ENCODE measurements at places on chromosomes 12 and 14.

DNA sequence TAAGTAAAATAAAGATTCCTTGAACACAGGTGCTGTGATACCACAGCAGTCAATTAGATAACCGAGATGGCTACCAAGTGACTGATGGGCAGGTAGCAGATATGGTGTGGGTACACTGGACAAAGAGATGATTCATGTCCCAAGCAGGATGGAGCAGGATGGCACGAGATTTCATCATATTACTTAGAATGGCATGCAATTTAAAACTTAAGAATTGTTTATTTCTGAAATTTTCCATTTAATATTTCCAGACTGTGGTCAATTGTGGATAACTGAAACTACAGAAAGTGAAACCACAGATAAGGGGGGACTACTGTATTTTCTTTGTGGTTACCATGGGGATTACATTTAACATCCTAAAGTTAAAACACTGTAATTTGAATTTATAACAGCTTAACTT is 7.5 kb upstream of the ZFP36L1 start:
- DNase-seq: no peak

DNA sequence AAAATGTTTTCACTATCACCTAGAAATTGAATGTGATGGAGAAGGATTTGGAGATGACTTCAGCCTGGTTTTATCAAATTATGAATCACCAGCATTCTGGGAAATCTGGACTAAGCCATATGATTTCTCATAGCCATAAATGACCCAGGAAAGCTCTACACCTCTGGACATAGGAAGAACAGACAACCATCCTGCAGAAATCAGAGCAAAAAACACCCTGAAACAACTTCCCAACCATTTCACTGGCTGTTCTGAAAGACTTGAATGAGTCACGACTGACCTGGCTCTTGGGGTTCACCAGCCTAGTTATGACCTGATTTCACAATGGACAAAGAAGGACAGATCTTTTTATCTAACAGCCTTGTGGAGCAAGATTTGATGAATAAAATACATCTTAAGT is 123.8 kb downstream of the KCNH5 start:
- no peak for DNase-seq

- no peak for DNase-seq
Measured at GRCh38 chr12:114672817-114673168, 11.2 kb downstream of the TBX3 start.

- no peak for DNase-seq
Measured at GRCh38 chr12:77471801-77472200, 358.9 kb upstream of the NAV3 start.

- no peak for DNase-seq
Measured at GRCh38 chr12:55723516-55724225, 3.5 kb downstream of the RDH5 start.

GRCh38 chr14:70254476-70254961 is 65.8 kb upstream of the SLC8A3 start:
- no peak for DNase-seq

DNA sequence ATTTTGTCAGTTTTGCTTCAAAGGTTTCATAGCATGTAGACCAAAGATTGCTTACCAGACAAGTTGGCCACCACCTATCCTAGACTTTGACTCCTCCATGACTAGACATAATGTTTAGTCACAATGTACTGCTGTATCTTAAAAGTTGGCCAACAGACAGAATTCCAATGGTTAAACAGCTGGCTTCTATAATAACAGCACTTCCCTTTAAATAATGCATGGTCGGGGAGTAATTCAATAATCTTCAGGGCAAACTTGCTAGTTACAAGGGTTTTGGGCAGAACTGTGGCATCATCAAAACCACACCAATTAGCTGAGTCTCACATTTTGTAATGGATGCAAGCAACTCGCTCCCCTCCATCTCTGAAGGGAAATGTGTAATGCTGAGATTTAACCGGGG is 56.9 kb downstream of the IGF1 start:
- DNase-seq: no peak

- DNase-seq: no peak
Measured at GRCh38 chr12:125114365-125115141, 49.3 kb downstream of the AACS start.

DNA sequence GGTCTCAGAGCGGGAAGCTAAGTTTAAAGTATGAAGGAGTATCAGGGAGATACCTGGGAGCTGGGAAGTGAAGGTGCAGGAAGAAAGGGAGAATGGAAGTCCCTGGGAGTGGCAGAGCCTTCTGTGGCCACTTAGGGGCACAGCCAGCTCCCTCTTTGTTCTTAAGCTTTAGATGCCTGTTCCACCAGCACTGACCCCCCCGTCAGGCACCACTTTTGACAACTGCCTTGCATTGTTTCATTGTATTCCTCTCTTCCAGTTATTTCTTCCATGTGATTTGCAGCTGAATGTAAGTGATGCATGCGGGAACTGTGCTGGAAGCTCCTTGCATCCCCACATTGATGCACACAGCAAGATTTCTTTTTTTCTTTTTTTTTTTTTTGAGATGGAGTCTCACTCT is 2.6 kb downstream of the GALNT16 start:
- no peak for DNase-seq

- no peak for DNase-seq
Measured at GRCh38 chr14:23286902-23287479, 1.1 kb upstream of the HOMEZ start.

- DNase-seq: no peak
Measured at GRCh38 chr14:44830371-44830770, 131.4 kb downstream of the KLHL28 start.

- DNase-seq: no peak
Measured at GRCh38 chr14:36874396-36875138, 212.9 kb downstream of the PAX9 start.

DNA sequence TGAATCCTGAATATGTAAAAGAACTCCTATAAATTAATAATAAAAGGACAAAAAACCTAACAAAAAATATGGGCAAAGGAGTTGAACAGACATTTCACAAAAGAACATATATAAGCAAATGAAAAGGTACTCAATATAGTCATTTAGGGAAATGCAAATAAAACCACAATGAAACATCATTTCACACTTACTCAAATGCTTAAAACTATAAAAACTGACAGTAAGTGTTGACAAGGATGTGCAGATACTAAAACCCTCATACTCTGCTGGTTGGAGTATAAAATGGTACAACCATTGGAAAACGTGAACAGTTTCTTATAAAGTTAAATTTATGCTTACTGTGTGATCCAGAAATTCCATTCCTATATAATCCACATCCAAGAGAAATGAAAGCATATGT is 247.1 kb downstream of the GXYLT1 start:
- no peak for DNase-seq

DNA sequence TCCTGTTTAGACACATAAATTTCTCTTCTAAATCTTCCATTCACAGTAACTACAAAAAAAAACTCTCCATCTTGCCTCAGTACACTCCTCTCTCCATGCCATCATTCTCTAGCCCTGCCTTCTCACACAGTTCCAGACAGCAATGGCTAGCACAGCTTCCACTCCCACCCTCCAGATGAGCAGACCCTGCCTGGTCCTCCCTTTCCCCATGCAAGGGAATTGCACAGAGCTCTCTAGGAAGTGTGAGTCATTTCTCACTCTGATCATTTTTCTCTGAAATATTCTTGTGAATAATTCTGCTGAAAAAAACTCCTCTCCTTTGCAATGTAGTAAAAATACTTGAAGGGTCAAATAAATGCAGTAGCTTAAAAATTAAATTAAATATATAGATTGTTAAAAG is 170.6 kb downstream of the BMP4 start:
- DNase-seq: no peak

DNA sequence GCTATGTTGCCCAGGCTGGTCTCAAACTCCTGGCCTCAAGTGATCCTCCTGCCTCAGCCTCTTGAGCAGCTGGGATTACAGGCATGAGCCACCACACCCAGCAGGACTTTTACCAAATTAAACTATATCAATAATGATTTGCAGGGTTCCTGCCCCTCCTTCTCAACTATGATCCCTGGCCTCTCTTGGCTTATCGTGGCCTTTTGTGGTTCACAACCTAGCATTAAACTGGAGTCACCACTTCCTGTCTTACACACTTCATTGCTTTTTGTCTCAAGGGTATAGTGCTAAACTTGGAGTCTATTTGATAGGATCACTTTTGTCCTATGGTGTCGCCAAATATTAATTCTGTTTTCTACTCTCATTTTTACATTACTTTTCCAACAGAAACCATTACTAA is 64.5 kb downstream of the SEC23A start:
- DNase-seq: no peak

GRCh38 chr14:99666533-99666932 is 17.6 kb upstream of the CYP46A1 start:
- no peak for DNase-seq

DNA sequence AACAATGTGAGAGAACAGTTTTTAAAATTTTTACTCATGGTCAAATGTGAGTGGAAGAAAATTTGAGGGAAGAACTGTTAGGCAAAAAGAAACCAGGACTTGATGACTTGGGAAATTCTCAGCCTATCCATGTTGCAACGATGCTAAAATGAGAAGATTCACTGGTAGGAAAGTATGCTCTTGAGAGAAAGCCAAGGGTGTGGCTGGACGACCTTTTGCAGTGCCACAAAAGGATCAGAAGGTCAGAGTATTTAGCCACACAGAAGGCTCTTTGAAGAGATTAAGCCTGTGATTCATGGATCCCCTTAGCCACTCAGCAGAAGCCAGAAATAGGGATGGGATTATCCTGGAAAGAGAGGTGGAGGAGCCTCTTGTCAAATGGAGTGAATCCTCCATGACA is 336.8 kb downstream of the LRIG3 start:
- no peak for DNase-seq

GRCh38 chr14:68925373-68925772 is 53.7 kb downstream of the ACTN1 start:
- no peak for DNase-seq

DNA sequence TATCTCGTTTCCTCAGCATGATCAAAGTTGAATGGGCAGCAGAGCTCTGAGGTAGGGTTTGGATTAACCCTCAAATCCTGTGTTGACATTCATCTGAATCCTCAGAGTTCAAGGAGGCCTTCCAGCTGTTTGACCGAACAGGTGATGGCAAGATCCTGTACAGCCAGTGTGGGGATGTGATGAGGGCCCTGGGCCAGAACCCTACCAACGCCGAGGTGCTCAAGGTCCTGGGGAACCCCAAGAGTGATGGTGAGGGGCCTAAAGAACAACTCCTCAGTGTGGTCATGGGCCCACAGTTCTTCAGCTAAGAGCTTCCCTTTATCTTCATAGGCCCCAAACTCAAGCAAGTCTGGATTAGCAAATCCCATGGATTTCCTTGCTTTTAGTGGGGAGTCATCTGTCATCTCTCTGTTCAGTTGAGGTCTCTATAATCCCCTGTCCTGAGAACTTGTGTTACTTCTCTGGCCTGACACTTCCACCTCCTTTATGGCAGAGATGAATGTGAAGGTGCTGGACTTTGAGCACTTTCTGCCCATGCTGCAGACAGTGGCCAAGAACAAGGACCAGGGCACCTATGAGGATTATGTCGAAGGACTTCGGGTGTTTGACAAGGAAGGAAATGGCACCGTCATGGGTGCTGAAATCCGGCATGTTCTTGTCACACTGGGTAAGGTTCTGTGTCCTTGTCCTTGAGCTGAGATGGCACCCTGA is 1.5 kb downstream of the MYL6 start:
- DNase-seq: no peak

DNA sequence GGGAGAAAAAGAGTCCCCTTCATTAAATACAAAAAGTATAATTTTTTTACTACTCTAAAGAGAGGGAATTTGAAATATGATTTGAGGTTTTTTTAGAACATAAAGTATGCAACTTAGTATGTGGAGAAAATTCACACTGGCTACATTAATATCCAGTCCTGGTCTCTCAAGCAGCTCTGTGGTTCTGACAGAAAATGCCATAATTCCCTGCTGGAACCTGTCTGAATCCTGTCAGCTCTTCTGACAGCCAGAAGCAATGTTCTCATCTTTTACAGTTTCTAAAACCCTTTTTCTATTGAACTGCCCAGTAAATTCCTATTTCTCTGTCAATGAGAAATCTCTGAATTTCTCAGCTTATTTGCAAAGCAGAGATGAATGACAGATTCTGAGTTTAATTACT is 13.4 kb upstream of the NOVA1 start:
- no peak for DNase-seq

- DNase-seq: no peak
Measured at GRCh38 chr14:26174395-26174794, 423.4 kb downstream of the NOVA1 start.

DNA sequence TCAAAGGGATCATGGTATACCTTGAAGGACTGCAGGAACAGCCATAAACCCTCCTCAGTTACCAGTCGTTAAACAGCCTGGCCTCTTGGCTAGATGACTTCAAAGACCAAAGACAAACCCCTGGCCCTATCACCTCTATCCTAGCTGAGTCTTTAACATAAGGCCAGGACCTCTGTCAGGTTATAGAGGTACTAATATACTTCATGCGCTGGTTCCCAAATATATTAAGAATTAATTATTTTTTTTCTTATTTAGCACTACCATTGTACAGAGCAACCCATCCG is 459.8 kb downstream of the RAD51B start:
- no peak for DNase-seq

- no peak for DNase-seq
Measured at GRCh38 chr14:38481952-38482678, 226.2 kb upstream of the CLEC14A start.

DNA sequence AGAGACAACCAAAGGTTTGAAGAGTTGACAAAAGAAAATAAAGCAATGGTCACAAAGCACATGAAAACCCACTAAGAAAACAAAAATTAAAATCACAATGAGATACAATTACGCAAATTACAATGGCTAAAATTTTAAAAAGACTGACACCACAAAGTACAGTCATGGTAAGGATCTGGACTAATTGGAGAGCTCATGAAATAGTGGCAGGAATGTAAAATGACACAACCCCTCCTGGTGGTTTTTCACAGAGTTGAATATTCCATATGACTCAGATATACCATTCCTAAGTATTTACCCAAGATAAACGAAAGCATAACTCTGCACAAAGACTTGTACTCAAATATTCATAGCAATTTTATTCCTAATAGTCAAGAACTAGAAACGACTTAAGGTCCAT is 65.9 kb downstream of the NOVA1 start:
- no peak for DNase-seq

- DNase-seq: no peak
Measured at GRCh38 chr12:108308395-108309085, 30.6 kb downstream of the CMKLR1 start.

DNA sequence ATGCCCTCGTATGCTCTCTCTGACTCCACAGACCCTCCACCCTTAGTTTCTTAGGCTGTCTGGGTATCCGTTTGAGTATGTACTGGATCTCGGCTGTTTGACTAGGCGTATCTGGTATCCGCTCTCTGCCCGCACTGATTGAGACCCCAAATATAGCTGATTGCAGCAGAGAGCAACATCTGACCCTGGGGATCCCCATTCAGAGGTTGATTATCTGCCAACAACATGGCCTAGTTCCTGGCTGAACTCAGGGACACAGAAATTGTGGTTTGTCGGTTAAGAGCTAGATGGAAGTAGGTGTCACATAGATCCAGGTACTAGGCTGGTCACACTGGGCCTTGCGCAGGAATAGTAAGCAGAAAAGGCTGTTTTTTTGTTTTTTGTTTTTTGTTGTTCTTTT is 359.9 kb downstream of the FUT8 start:
- DNase-seq: no peak

- DNase-seq: peak; percentile 37
Measured at GRCh38 chr12:57611108-57611826, at the start of gene ARHGEF25. TSS of gene ARHGEF25 (plus strand) at chr12:57611435. CDS start at chr12:57611895, 460 bp downstream.

Measured in activated CD4-positive, alpha-beta T cell treated with anti-CD3 and anti-CD28 coated beads for 4 hours (primary cell).